ENCODE measurements at places on chromosomes 5 and 9.
A peak's percentile ranks its signal among the peaks of the same experiment; 100 is the strongest.

GRCh38 chr5:177494346-177495195 is 2.8 kb downstream of the PDLIM7 start:
- DNase-seq: peak; percentile 61

GRCh38 chr5:165834891-165835290 is 2329.5 kb downstream of the MAT2B start:
- DNase-seq: no peak

DNA sequence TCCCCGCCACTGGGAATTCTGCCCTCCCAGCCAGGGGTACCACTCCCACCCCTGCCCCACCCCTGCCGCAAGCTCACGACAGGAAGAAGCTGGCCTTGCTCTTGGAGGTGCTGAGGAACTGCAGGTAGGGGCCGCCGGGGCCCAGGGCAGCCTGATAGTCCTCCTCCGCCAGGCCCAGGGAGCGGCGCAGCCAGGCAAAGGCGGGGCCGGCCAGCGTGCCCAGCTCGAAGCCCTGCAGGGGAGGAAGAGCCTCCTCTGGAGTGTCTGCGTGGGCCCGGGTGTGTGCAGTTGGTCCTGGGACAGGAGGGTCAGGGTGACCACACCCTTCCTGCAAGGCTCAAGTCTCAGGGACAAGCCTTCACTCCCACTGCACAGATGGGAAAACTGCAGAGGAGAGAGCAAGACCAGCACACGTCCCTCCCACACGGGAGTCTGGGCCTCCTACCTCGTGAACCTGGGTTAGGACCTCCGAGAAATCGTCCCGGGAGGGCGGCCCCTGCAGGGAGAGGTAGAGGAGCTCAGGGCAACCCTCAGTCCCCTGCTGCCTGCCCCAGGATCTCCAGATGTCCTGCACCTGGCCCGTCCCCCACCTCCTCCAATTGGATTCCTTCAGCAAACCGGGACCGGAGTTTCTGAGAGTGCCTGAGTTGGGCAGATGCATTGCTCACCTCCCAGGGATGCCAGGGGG is 2.4 kb downstream of the PIP5KL1 start:
- DNase-seq: no peak

DNA sequence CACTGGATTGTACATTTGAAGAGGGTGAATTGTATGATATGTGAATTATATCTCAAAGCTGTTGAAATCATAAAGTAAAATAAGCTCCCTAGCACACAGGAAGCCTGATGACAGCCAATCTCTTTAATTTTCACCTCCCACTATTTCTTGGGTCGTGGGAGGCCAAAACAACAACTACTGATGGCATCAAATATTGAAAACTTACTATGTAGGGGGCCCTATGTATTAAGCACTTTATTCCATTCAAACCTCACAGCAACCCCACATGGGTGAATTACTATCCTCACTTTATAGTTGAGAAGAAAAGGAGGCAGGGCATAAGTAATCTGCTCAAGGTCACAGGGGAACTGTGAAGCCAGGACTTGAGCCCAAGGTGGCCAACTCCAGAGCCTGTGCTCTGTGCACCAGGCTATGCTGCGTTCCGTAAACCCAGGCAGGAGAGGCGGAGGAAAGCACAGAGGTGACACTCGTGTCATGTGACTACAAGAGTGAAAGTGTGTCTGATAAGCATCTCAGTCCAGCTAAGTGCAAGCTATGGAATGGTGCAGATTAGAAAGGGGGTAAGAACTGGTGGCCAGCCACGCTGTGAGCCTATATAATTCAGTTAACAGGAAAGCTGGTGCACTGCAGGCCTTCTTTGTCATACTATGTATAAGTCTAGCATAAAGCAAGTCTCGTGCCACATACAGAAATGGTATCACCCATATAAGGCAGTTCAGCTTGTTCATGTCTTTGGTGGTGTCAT is 221.0 kb downstream of the DCP2 start:
- DNase-seq: no peak

- no peak for DNase-seq
Observed at GRCh38 chr5:59136549-59136948, 553.7 kb downstream of the RAB3C start.

DNA sequence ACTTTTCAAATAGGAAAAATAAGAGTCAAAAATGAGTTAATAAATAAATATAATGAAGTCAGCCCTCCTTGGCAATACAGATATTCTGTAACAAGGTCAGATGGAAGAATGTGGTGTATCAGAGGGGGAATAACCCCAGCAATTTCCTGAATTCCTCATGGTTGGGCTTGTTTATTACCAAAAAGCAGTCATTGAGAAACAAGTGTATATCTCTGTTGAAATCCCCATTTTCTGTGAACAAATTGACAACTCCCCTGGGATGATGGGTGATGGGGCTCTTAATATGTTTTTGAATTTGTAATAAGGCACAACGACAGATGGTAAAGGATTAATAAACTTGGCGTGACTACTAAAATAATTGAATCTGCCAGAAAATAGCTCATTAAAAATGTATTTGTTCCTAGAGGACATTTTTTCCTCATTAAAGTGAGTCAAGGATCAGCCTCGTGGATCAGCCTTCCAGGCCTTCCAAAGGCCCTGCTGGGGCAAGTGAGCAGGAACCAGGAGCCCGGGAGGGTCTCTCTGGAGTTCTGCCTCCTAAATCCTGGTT is 34.2 kb downstream of the THBS4 start:
- no peak for DNase-seq

DNA sequence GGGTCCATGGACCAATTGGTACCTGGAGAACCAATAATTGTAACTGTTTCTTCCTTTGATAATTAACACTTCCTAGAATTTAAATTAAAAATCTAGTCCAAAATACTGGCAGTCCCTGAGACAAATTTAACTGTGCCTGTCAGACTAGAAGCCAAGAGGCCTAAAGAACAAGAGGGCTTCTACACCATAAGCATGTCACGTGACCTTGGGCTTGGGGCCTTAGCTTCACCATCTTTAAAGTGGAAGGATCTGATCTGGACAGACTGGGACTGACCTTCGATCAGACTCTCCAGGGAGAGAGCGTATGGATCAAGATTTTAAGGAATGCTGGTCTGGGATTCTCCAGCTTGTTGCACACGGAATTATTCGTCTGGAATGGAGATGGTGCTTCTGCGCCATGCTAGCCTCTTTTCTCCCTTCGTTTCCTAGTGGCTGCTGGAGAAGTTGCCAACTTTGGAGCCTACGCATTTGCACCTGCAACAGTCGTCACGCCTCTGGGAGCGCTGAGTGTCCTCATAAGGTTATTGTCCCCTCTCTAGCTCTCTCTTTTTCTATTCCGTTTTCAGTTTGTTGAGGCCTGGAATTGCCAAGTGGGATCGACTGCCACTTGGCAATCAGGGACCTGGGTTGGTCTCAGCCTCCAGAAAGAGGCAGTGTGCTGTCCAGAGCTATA is 8.4 kb downstream of the NIPAL4 start:
- no peak for DNase-seq

DNA sequence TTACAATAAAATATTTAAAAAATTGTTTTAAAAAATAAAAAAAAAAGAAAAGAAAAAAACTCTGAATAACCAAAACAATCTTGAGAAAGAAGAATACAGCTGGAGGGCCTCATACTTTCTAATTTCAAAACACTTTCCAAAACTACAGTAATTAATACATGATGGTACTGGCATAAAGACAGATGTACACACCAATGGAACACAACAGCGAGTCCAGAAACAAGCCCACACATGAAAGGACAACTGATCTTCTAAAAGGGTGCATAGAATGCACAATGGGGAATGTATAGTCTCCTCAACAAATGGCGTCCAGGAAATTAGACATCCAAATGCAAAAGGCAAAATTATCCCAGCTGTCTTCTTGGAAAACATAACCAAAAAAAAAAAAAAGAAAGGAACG is 99.6 kb downstream of the LURAP1L start:
- DNase-seq: no peak

DNA sequence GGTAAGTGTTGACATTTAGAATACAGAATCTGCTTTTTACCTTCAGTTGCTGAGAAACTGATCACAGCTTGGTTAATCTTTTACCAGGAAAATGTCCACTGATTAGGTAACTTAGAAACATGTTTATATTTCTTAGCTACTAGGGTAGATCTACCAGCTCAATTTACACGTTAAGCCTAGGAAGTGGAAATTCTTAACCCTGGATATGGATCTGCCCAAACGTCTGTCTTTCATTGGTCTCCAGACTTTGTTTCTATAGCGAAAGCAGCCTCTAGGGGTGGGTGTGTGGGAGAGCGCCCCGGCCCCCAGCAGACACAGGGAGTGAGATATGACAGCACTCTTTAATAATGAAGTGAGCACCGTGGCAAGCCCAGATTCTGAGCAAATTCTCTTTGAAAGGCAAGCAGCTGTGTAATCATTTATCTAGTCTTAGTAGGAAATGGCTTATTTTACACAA is 141.6 kb upstream of the ZNF608 start:
- DNase-seq: no peak

DNA sequence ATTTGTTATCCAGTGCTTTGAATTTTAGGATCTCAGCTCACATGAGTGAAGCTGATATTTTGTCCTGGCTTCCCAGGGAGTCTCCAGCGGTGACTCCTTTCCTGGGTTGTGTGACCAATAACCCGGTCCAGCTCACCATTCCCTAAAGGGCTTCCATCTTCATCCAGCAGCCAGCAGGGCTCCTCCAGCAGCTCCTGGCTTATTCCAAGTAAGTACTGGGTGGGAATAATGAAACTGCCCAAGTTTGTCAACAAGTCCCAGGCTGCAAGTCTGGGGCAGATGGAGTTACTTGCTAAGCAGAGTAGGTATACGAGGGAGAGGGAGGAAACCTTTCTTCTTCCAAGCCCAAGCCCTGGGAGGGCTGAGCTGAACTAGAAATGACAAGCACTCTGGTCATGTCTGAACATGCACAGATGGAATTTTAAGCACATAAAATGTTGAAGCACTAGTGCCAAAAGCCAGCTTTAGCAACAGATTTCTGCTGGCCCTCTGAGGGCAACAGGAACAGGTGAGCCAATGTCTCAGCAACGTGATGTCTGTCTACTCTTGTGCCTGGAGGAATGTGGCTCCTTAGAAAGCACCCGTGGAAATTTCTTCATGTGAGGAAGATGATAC is 153.7 kb upstream of the DAPK1 start:
- no peak for DNase-seq

GRCh38 chr9:125650271-125650737 is 56.7 kb downstream of the MAPKAP1 start:
- peak; percentile 42 for DNase-seq

DNA sequence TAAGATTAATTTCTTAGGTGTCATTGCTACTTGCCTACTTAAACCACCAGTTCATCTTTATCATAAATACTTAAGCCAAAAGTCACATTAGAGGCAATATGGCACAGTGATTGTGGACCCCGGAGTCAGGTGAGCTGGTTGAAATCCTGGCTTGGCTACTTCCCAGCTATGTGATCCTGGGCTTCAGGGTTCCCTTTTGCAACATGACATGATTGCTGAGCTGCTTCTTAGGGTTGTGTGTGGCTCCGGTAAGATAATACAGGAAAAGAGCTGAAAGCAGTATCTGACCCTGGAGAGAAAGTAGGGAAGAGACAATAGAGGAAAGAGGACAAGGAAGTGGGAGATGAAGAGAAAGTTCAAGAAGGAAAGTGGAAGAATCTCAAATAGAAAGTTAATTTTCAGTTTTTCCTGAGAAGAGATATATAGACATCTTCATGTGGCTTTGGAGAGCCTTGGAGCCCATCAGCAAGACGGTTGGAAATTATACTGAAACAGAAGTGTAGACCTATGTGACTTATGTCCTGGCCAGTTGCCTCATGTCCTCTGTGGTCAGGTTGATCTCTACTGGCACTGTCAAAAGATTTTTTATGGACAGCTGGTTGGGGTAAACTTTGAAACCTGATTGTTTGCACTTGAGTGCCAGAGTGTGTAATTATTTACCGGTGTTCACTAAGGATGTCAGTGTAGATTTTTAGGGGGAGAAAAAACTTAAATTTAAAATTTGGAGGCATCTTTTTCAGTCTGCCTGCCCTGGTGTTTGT is 93.2 kb downstream of the GHR start:
- DNase-seq: no peak

DNA sequence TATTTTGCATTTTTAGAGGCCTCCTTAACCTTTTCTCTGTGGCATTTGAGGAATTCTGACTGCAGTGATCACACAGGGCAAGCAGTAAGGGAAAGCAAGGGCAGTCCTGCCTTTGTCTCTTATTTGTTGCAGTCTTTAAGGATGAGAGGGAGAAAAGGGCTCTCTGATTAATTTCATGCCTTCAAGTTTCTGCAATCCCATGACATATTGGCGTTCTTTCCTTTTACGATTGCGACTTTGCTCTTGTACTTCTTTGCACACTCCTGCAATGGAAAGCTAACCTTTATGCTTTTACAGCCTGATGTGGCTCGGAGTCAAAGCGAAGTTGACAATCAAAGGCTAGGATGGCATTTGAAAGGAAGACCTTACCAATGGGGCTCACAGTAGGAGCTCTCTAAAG is 698.4 kb downstream of the DNAH5 start:
- DNase-seq: no peak

DNA sequence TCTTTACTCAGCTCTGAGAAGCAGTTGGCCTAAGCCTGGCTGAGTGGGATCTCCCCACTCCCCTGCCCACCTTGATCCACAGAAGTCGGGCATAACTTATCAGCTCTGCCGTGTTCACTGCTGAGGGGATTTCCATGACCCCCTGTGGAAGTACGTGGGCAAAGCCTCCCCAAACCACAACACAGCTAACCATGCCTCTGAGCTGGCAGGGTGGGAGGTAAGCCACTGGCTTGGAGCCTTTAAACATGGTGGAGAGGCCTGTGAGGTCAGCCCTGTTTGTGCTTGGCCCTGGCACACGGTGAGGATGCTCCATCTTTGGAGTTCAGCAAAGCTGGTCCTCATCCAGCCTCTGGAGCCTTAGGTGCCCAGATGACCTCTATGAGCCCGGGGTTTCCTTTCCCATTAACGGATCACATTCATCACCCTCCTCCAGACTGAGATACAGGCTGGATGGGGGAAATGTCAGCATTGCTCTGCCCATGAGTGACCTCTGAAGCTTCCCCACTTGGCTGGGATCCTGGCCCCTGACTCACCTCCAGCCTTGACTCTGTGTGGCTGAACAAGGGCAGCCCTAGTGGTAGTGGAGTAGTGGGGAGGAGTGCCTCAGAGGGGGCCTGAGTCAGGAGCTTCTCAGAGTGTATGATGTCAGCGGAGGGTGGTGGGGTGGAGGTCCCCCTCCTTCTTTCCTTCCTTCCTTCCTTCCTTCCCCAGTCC is 6.2 kb downstream of the PDLIM4 start:
- peak; percentile 29 for DNase-seq

- DNase-seq: no peak
Observed at GRCh38 chr5:31887556-31887955, 248.6 kb downstream of the PDZD2 start.

GRCh38 chr9:120587328-120587727 is 7.4 kb upstream of the CDK5RAP2 start:
- DNase-seq: no peak

- DNase-seq: no peak
Observed at GRCh38 chr5:69404659-69405330, 10.1 kb upstream of the MARVELD2 start.

Data from activated CD4-positive, alpha-beta memory T cell treated with anti-CD3 and anti-CD28 coated beads for 36 hours (primary cell).